ENCODE measurements at places on chromosomes 11 and 22.

DNA sequence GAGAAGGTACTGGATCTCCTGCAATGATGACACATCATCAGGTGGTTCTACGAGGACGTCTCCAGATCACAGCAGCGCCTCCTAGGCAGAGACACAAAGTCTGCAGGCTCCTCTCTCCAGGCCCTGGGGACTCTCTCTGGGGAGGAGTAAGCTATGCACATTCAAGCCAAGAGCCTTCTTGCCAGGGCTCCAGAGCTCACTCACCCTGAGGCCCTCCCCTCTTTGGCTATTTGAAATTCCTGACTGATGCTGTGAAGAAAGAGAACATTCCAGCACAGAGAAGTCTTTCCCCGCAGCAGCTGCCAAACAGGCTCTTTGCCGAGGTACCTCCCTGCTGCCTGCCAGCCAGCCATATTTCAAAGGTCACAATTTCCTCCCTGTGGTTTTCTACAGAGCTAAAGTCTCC is 204.9 kb downstream of the CSNK2A3 start:
- H3K36me3 ChIP-seq, result no peaks in the 10 kb centered on the region
- no peaks in the 10 kb centered on the region for H3K27me3 ChIP-seq
- no peak overlapping the region for H3K4me3 ChIP-seq
- no peak overlapping the region for H3K27ac ChIP-seq
- DNase-seq, result no peak
- H3K4me1 ChIP-seq, result peaks cover 48% of the 10 kb centered on the region

GRCh38 chr11:125987066-125987641 is 41.3 kb downstream of the VSIG10L2 start:
- no peak overlapping the region for H3K27ac ChIP-seq
- no peaks in the 10 kb centered on the region for H3K36me3 ChIP-seq
- no peaks in the 10 kb centered on the region for H3K27me3 ChIP-seq
- no peak overlapping the region for H3K4me3 ChIP-seq
- DNase-seq, result no peak

GRCh38 chr11:68844801-68845200 is 3.1 kb upstream of the CPT1A start:
- peaks cover 32% of the 10 kb centered on the region for H3K4me1 ChIP-seq
- no peaks in the 10 kb centered on the region for H3K36me3 ChIP-seq
- peak overlapping the region; percentile 53 for H3K27ac ChIP-seq
- H3K27me3 ChIP-seq, result no peaks in the 10 kb centered on the region

- H3K4me1 ChIP-seq, result peaks cover 15% of the 10 kb centered on the region
- peak; percentile 19 for DNase-seq
- H3K27ac ChIP-seq, result no peak overlapping the region
- no peak overlapping the region for H3K4me3 ChIP-seq
- H3K27me3 ChIP-seq, result no peaks in the 10 kb centered on the region
Observed at GRCh38 chr11:112321501-112322172, 61.0 kb upstream of the PLET1 start.

DNA sequence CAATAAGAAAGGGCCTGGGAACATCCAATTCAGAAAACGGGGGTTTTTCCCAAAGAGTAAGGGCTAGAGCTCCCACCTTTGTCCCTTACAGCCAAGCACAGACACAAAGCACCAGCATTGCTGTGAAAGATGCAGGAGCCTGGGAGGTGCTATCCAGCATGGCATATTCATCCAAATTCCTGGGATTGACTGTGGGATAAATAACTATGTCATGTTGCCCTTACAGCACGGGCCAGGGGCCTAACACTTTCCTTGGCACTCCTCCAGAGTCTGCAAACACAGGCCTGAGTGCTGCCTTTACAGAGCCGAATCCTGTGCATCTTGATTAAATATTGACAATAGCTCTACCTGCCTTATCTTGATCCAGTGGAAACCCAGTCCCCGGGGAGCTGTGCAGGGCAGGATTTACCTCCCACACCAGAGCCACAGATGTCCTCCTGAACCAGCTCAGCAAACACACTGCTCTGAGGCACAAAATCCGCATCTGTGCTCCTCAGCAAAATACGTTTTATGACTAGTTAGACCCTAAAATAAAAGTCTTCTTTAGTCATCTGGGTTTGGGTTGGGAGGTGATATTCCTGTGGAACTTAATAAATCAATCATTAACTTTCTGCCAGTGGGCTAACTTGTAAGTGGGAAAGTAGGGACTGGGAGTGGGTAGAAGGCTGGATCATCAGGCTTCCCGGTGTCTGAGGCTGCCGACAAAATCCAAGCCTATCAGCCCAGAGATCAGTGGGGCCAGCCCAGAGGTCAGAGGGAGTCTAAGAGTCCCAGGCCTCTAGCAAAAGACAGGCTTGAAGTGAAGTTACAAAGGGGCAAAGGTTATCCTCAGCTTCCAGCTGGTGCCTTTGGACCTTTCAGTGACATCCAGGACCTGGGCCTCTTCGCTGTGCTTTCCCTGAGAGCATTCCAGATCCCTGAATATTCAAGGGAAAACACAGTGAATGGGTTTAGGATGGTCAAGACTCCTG is 36.5 kb downstream of the POU2AF3 start:
- no peak overlapping the region for H3K4me3 ChIP-seq
- no peaks in the 10 kb centered on the region for H3K36me3 ChIP-seq
- no peaks in the 10 kb centered on the region for H3K4me1 ChIP-seq
- H3K27me3 ChIP-seq, result no peaks in the 10 kb centered on the region
- DNase-seq, result no peak
- no peak overlapping the region for H3K27ac ChIP-seq

DNA sequence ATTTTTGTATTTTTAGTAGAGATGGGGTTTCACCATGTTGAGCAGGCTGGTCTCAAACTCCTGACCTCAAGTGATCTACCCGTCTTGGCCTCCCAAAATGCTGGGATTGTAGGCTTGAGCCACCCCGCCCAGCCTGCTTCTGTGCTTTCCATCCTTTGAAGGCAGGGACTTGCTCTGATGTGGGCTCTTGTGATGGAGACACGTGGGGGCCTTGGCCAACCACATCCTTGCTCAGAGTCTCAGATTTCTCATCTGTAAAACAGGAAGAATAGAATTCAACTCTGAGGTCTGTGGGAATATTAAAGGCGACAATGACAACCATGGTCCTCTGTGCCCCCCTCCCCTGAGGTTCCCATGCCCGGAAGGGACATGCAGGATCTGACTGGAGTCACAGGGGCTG is 3.8 kb upstream of the GGA1 start:
- H3K36me3 ChIP-seq, result no peaks in the 10 kb centered on the region
- H3K4me3 ChIP-seq, result peak overlapping the region; percentile 8
- no peaks in the 10 kb centered on the region for H3K27me3 ChIP-seq
- H3K4me1 ChIP-seq, result peaks cover 48% of the 10 kb centered on the region
- DNase-seq, result peak; percentile 75
- peak overlapping the region; percentile 38 for H3K27ac ChIP-seq

DNA sequence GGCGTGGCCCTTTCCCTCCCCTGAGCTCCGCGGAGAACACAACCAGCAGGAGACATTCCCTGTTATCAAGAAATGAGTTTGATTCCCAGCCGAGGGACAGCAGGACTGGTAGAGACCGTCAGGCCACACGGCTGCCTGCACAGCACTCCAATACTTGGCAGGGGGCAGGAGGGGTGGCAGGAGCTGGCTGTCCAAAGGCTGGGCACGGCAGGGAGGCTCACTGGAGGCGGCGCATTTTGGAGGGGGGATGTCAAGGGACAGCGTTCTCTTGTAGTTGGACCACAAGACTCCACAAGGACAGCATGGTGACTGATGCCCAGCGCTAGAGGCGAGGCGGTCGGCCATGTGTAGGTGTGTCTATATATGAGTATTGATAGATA is 66.7 kb upstream of the A4GALT start:
- no peak overlapping the region for H3K4me3 ChIP-seq
- no peak overlapping the region for H3K27ac ChIP-seq
- no peak for DNase-seq
- no peaks in the 10 kb centered on the region for H3K4me1 ChIP-seq

- H3K27me3 ChIP-seq, result no peaks in the 10 kb centered on the region
- H3K4me1 ChIP-seq, result no peaks in the 10 kb centered on the region
- H3K36me3 ChIP-seq, result peaks cover 32% of the 10 kb centered on the region
Observed at GRCh38 chr11:134151083-134151747, 72.6 kb downstream of the NCAPD3 start.

GRCh38 chr11:11545285-11546275 is 76.2 kb downstream of the GALNT18 start:
- H3K4me1 ChIP-seq, result no peaks in the 10 kb centered on the region
- no peak overlapping the region for H3K4me3 ChIP-seq
- H3K27ac ChIP-seq, result no peak overlapping the region
- no peaks in the 10 kb centered on the region for H3K27me3 ChIP-seq
- no peak for DNase-seq
- H3K36me3 ChIP-seq, result no peaks in the 10 kb centered on the region

GRCh38 chr11:69022260-69022659 is 9.2 kb upstream of the MRGPRF start:
- no peak overlapping the region for H3K27ac ChIP-seq
- no peaks in the 10 kb centered on the region for H3K36me3 ChIP-seq
- DNase-seq, result no peak
- no peak overlapping the region for H3K4me3 ChIP-seq

DNA sequence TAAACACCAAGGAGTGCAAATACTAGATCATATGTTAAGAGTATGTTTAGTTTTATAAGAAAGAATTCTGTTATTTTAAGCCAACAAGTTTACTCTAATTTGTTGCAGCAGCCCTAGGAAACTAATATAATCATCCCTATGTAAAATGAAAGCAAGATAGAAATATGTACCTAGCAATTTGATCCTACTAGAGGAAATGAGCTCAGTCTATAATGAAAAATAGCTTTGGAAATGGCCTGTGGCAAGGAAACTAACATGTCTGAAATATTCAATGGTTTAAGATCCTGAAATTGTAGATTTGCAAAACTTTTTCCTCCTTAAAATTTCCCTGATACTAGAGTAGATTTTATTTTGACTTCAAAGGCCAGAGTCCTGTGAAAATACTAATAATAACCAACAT is 112.7 kb upstream of the SLC5A12 start:
- H3K27me3 ChIP-seq, result no peaks in the 10 kb centered on the region
- no peak overlapping the region for H3K4me3 ChIP-seq
- H3K27ac ChIP-seq, result no peak overlapping the region
- no peak for DNase-seq
- no peaks in the 10 kb centered on the region for H3K4me1 ChIP-seq
- no peaks in the 10 kb centered on the region for H3K36me3 ChIP-seq

- no peaks in the 10 kb centered on the region for H3K36me3 ChIP-seq
- H3K27me3 ChIP-seq, result no peaks in the 10 kb centered on the region
- H3K27ac ChIP-seq, result no peak overlapping the region
- no peak for DNase-seq
- no peaks in the 10 kb centered on the region for H3K4me1 ChIP-seq
- no peak overlapping the region for H3K4me3 ChIP-seq
Observed at GRCh38 chr11:92794783-92795182, 174.7 kb upstream of the MTNR1B start.
